ENCODE measurements at places on chromosomes 12 and 14.

- no peak for DNase-seq
These were observed 56.3 kb downstream of the CCDC88C start for GRCh38 chr14:91361233-91361811.

DNA sequence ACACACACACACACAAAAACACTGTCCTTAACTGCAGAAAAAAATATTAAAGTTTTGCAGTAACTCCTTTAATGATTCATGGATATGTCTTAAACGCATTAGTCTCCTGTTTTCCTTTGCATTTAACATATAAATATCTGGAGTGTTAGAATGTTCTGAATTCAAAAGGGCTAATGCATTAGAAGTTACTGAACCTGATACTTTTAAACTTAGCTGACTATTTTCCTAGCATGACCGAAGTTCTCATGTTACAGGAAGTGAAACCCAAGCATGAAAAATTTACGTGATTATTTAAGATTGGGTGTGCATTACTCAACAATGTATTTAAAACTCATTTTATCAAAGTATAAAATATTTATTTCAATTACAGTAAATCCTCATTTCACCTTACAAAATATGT is 791.2 kb downstream of the FLRT2 start:
- DNase-seq, result no peak

GRCh38 chr12:109737126-109737525 is 23.5 kb downstream of the FAM222A start:
- peak; percentile 3 for DNase-seq

- no peak for DNase-seq
These were observed 7.8 kb upstream of the NXPH4 start for GRCh38 chr12:57208631-57209282.

GRCh38 chr14:58415636-58416547 is 11.4 kb downstream of the TIMM9 start:
- no peak for DNase-seq

DNA sequence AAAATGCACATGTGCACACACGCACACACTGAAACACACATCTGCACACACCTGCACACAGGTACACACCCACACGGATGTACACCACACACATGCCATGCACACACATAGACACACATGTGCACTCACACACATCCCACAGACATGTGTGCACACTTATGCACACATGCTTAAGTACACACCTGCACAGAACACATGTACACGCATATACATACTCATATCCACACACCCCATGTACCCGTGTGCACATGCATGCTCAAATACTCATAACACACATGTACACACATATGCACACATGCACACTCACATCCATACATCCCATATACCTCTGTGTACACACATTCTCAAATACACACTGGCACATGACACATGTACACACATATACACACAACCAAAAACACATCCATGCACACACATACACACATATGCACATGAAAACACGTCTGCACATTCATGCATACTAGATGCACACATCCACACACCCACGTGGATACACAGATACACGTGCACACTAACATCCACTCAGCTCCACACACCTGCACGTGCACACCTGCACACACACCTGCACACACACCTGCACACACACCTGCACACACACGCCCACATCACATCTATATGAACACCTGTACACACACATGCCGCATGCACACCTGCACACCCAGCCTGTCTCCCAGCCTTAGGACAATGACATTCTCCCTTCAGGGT is 336.7 kb downstream of the ADGRD1 start:
- DNase-seq, result no peak

GRCh38 chr14:60753264-60754119 is 18.9 kb downstream of the MNAT1 start:
- no peak for DNase-seq

DNA sequence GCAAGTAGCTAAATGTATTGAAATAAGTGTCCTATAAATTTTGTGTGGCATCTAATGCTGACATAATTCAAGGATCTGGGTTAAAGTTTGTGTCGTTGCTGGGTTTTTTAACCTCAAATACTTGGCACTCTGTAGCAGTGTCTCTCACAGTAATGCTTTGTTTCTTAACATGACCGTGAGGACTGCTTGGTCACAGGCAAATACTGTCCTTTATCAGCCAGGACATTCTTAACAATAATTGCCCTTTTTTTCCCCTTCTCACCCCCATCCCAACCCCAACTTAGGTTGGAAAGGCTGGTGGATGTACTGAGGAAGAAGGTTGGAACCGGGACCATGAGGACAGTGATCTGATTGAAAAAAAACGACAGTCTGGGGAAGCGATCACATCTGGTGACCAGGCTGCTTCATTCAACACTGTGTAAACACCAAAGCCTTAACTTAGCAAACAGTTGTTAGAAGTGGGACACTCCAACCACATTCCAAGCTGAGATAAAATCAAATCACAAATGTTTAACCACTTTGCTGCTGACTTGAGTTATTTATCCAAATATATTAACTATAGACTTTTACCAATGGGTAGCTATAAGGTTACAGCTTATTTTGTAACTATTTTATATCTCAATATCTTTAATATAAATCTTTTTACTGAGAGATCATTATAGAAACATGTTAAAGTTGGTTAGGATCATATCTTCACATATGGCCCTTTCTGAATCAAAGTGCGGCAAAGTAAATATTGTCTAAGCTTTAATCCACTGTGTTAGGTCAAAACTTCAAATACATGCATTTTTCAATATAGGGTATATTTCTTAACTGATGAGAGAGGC is 48.2 kb downstream of the FOXA1 start:
- no peak for DNase-seq

DNA sequence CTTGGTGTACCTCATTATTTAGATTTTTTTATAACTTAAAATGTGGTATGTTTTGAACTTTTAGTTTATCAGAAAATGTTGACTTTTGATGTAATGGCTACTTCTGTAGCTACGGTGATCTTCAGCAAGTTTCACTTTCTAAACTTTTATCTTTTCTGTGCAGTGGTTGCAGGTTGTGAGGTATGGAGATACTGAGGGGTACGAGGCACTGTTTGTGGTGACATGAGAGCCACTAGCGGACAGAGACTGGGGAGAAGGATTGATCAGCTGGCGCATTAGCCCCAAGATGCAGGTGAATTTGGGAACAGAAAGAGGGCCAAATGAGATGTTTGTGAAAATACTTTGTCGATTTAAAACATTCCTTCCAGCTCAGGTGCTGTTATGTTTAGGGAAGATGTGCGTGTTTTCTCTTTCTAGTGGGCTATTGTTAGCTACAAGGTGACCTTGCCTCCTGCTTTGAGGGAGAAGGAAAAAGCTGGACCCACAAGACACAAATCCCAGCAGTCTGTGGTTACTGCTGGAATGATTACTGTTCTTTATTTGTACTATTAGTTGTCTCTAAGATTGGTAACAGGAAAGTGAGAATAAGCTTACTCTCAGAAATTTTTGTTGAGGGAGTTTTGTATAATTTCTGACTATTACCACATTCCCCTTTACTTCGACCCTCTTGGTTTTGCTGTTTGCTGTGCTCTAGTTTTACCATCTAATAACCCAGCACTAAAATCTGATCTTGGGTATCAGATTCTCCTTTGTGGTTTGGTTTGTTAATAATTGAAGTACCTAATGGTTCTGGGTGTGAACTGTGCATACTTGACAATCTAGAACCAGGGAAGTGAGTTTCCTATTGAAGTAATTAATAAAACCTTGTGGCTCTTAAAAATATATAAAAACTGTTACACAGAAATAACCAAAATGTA is 61.7 kb downstream of the FBXO34 start:
- DNase-seq, result no peak

DNA sequence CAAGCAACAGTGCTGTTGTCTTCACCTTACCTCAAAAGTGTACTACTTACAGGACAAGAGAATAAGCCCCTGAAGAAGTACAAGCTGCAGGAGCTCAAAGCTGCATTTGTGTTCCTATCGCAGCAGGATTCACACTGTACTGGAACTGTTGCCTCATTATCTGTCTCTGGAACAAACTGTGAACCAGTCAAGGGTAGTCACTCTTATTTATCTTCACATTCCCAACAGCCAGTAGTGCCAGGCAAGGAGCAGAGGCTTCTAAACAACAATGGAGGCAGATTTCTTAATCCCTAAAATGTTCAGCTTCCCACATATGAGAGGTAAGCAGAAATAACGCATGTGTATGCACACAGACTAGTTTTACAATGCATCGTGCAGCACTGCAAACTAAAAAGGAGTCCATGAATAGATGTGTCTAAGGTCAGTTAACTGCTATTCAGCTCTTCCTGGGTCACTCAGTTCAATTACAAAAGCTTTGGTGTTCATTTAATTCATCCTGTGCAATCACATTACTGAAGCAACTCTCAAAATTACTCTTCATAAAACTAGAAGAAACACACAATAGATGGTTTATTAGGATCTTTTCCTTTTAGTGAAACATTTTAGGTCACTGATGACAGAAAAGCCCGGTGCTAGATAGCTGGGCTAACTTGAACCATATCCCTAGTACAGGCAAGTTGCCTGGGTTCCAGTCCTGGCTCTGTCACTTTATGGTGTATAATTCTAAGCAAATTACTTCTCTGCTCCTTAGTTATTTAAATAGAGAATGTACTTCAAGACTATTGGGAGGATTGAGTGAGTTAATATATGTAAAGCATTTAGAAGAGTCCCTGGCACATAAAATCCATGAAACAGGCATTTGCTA is 2.7 kb downstream of the APPL2 start:
- DNase-seq, result peak; percentile 85

GRCh38 chr14:99939421-99939820 is 125.8 kb upstream of the EVL start:
- DNase-seq, result no peak

GRCh38 chr12:11273449-11273848 is 3.9 kb upstream of the PRB3 start:
- DNase-seq, result no peak

DNA sequence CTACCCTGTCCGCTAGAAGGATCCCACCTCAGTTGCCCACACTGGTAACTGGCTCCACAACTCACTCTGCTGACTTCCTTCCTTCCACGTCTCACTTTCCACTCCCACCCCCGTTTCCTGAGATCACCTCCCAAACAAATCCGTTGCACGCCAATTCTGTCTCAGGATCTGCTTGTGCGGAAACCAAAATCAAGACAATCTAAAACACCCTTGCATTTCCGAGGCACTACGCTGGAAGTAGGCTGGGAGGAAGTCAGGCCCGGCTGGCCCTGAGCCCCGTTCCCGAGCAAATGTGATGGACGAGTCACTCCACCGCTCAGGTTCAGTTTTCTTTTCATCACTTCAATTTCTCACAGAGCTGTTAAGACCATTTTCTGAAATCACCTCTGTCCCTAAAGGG is 23.1 kb downstream of the ABCB9 start:
- DNase-seq, result no peak

DNA sequence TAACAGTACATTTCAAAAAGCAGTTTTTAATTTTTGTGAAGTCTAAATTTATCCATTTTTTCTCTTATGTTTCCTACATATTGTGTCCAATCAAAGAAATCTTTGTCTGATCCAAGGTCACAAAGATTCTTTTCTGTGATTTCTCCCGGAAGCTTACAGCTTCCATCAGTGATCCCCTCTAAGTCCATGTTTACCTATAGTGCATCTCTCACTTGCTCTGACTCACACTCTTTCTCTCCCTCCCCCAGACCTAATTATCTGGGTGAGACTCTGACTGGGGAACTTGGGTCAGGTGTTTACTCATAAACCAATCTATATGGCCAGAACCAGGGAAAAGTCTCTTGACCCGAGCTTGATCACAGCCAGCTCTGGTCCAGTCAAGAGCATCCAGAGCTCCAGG is 224.4 kb downstream of the SPTSSA start:
- DNase-seq, result no peak

DNA sequence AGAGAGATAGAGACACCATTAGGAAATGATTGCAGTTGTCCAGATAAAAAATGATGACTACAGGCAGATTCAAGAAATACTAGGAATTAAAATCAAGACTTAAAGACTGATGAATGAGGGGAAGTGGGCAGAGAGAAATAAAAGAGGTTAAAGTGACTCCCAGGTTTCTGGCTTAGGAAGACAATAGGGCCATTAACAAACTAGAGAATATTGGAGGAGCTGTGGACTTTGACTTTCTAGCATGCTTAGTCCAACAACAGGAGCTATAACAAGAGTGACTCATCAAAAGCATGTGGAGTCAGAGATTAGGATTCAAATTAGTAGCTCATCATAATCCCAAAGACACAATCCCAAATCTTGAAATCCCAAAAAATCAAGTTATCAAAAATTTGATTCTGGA is 101.5 kb downstream of the BMP4 start:
- DNase-seq, result no peak

DNA sequence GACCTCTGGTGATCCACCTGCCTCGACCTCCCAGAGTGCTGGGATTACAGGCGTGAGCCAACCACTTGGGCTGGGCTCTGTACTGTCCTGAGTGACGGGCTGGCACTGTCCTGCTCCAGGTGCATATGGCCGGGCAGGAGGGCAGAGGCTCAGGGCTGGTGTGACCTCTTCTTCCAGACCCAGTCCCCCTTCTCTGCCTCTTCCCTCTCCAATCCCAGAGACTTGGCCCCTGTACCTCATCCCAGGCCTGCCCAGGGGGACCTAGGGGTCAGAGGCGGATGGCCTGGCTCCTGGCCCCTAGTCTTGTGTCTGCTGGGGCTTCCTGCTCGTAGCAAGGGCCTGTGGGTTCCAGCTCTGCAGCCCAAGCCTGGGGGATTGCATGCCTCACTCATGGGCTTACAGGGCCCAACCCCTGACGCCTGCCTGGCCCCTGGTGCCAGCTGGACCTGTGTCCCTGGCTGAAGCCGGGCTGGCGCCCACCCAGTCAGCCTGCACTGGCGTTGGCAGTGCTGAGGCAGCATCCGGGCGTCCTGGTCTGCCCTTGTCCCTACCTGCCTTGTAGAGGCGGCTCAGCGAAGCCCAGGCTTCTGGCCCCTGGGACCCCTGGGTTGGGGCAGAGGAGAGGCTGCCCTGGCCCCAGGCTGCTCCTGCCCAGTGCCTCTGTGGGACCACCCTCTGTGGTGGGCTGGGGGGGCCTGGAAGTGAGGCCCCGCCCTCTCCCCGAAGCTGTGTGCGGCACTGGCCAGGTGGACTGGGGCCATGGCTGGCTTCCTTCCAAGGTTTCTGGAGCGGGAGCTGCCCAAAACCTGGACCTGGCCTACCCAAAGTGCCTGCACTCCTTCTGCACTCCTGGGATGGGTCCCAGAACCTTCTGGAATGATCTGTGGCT is 4.3 kb downstream of the TEDC1 start:
- DNase-seq, result no peak

DNA sequence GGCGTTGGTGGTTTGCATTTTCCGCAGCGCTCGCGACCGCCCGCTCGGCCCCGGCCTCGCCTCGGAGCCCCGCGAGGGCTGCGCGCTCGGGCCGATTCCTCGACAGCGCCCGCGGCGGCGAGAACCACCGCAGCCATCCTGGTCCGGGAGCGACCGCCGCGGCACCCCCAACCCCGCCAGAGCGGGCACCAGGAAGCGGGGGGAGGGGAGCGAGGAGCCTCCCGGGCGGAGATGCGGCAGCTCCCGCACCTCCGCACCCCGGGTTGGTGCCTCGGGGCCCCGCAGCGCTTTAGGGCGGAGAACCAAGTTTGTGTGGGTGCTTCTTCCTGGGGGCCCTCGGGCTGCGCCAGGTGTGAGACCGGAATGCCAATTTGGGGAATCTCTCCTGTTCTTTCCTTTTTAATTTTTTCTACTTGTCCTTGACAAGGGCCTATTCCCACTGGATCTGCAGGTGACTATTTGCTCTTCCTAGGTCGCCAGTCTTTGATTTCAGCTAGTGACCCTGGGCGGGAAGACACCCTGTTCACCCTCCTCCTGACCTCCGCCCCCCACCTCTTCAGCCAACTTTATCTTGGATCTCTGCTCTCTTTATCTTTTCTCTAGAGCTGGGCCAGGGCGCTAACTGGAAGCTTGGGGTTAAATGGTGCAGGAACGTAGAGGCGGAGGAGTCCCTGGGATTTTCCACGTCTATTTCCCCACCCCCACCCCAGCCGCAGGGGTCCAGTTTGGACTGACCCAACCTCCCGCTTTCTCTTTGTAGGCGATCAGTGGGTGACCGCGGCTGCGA is at the start of gene SOCS2:
Gene SOCS2 (plus strand): TSS at position 751 of the 787 bp plus-strand sequence. CDS start 223 bp downstream, outside the sequence.
- peak; percentile 68 for DNase-seq

All from HAP-1 (cell line).